ENCODE measurements at places on chromosomes 7 and 10. TPM values are rescaled to one million over a fixed set of nuclear protein-coding genes. Genes with fewer than 3 reads are reported as not detected.

Gene PLEKHS1
- not detected for polyA plus RNA-seq

Gene MYO3A
- not detected for polyA plus RNA-seq

Gene FOXK1
- polyA plus RNA-seq, result 4.7 TPM

Gene CDK6
- polyA plus RNA-seq, result 30.3 TPM

Gene IGF2BP3
- 46.5 TPM for polyA plus RNA-seq

Gene TLX1
- 0.02 TPM for polyA plus RNA-seq

Gene CCDC3
- polyA plus RNA-seq, result 0.05 TPM

Gene ZNF853
- polyA plus RNA-seq, result 17.6 TPM

Gene IFIT1B
- polyA plus RNA-seq, result 0.03 TPM

Gene FZD1
- polyA plus RNA-seq, result 3.3 TPM

Gene UMAD1
- 17.6 TPM for polyA plus RNA-seq
